ENCODE measurements at places on chromosomes 11 and 22.
A peak's percentile ranks its signal among the peaks of the same experiment; 100 is the strongest.

- no peak for DNase-seq
Observed at GRCh38 chr11:69076129-69076791, 27.5 kb downstream of the TPCN2 start.

DNA sequence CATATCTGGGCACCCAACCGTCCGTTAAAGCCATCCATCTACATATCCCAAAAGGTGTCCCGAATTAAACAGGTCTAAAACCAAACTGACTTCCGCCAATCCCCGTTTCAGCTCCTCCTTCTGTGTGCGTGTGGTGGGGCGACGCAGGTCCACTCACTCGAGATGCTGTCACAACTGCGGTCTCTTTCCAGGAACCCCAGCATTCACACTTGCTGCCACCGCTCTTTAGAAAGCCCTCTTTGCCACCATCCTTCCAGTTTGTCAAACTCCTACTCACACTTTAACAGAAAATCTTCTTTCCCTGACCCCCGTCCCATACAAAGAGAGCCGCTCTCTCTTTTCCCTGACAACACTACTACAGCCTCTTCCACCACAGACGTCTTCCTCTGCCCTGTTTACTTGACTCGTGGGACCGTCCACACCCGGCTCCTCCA, 467 bp downstream of the ESS2 start:
- DNase-seq: no peak

DNA sequence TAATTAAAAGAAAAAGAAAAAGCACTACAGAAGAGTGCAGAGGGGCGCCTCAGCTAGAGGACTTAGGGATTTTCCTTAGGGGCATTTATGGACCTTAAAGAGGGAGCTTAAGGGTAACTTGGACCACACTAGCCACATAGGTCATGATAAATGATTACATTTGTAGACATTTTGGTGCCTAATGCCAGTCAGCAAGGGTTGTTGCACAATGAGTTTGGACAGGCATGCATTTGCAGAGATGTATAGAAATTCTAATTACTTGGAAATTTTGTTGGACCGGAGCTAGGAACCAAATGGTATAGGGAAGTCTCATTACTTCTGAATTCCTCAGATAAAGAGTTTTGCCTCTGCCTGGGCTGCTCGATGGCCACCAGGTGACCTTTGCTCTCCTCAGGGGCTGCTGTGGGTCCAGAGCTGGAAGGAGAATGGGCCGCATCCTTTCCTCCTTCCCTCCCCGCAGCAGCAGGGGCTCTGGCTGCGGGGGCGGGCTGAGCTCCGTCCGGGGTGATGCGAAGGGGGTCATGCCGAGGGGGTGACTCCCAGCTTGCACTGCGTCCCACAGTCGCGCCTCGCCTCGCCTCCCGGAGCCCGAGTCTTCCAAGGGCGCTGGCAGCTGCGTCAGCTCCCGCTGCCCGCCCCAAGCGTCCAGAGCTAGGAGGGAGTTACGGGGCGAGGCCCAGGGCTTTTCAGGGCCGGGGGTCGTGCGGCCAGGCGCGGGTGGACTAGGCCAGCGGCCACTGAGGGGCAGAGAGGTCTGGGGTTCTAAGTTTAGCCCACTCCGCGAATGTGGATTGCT, 20.3 kb upstream of the MALAT1 start:
- peak; percentile 81 for DNase-seq

DNA sequence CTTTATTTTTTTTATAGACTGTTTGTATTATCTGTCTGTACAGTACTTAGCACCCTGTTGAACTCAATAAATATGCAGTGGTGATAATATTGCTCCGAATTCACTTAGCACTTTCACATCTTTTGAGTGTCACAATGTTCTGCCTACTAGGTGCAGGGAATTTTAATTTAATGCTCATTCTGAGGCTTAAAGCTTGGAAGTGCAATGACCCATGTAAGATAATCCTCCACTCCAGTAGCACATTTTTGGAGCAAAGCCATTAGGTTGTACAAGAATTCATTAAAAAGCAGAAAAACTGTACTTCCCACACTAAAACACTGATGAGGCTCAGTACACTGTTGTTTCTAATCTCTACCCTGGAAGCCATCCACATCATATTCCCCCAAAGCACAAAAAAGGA, 255.3 kb upstream of the MTNR1B start:
- no peak for DNase-seq

DNA sequence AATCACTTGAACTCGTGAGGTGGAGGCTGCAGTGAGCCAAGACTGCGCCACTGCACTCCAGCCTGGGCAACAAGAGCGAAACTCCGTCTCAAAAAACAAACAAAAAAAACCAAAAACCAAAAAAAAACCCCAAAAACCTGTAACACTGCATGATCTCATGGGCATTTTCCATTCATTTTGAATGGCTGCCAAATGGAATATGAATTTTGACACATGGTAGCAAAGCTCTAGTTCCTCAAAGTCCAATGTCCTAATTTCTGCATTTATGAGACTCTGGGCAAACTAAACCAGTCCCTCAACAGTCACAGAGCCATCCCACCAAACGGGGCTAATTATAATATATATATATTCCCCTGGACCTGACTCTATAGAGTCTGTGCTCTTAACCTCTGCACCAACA, 61.8 kb downstream of the SGSM3 start:
- DNase-seq: no peak

DNA sequence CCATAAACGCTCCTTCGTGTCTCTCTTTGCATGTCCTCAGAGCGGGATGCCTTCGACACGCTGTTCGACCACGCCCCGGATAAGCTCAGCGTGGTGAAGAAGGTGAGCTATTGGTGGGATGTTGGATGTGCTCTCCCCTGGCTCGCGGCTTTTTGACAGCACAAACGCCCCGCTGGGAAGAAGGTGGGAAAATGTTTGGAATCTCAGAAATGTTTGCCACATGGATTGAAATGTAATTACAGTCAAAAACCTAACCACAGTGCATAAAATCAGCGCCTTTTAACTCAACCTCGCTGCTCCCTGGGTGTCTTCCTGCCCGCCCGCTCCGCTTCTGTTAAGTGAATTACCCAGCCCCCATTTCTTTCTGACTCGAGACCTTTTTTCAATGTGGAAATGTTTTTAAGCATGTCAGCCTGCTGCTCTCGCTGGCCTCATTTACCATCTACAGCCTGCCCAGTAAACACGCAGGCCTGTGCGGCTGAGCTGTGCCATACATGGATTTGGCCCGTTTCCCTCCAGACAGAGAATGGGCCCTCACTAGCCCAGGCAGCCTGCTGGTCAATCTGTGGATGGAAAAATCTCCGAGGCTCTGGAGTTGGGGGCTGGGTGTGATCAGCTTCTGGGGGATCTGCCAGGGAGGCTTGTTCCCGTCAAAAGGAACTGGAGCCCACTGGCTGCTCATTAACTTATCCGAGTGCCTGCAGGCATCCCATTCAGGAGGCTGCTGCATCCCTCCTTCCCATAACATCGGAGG, 32.7 kb upstream of the PARVG start:
- DNase-seq: no peak

DNA sequence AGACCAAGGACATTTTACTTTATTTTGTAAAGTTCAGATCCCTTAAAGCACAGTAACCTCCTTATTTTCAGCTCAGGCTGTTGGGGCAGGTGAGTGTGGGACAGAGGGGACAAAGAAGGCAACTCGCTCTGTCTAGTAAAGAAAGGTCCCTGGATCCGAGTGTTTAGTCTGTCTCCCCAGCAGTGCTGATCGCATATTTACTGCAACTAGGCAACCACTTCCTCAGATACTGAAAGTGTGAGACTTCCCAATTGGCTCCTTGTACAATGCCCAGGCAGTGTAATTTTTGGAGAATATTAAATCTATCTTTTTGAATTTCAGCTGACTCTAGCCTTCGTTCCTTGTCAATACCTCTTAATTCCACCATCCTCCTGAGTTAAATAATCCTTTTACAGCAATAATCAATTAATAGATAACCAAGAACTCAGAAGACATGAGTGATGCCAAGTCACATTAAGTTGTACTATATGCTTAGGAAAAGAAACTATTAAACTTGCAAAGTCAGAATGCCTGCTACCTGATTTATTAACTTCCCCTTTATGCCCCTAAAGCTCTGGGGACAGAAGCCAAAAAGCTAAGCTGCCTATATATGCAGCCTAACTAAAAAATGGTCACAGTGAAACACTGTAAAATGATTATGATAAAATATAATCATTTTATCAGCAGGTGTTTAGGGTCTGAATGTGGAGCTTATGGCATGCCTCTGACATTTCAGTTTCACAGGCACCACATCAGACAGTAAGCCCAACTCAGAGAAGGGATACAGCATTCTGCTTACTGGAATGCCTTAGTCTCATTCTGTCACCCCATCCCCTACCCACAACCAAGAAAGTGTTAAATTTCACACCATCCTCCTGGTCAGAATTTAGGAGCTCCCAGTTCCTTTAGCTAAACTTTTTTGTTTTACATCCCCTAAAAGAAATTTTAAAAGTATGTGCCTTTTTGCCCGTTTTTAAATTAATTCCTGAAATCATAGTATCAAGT, 138.7 kb downstream of the TRIM44 start:
- no peak for DNase-seq
